ENCODE measurements at places on chromosomes 4 and X.

GRCh38 chrX:39692796-39693195 lies 405.0 kb downstream of the BCOR start:
- DNase-seq = no peak

DNA sequence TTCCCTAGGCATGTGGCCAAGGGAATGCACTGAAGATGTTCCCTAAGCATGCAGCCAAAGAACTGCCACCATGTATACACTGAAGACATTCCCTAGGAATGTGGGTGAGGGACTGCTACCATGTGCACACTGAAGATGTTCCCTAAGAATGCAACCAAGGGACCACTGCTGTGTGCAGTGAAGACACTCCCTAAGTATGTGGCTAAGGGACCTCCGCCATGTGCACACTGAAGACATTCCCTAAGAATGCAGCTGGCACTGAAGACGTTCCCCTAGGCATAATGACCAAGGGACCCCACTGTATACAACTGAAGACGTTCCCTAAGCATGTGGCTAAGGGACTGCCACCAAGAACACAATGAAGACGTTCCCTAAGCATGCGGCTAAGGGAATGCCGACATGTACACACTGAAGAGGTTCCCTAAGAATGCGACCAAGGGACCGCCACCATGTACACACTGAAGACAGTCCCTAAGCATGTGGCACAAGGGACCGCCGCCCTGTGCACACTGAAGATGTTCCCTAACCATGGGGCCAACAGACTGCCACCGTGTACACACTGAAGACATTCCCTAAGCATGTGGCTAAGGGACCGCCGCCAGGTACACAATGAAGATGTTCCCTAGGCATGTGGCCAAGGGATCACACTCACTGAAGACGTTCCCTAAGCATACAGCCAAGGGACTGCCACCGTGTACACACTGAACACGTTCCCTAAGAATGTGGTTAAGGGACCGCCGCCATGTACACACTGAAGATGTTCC lies 25.6 kb downstream of the DHRSX start:
- no peak for DNase-seq

GRCh38 chr4:25628451-25628850 lies 27.2 kb upstream of the SLC34A2 start:
- DNase-seq = no peak

DNA sequence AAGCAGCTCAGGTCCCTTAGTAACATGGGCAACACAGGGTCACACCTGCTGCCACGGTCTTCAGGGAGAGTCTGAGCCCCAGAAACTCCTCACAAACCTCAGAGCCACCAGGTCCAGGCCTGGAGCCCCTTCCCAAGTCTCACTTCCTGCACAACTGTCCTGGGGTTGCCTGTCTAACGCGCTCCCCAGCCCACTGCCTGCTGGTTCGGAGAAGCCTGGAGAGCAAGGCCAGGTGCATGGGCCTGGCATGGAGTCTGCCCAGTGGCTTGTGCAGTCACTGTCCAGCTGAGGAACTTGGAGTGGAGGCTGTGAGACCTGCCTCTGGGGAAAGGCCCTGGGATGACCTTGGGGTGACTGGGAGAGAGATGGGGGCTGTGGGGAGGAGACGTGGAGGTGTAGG lies 28.0 kb downstream of the FAM53A start:
- no peak for DNase-seq

- no peak for DNase-seq
Observed at GRCh38 chr4:152938237-152938947, 2.3 kb downstream of the FHDC1 start.

DNA sequence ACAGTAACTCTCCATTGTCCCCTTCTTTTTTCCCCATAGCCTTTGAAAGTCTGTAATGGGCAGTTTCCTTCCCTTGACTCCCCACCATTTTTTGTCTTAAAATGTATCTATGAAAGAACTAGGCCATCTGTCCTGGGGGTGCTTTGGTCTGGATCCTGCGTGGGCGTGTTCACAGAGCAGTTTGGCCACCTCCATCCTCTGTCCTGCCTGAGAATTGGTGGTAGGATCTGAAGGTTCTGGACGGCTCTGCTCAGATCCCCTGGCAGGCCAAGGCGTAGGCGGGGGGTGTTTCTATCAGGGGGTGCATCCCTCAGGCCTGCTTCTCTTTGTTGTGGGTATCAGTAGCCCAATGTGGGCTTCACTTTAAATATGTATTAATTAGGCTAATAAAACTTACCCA lies 107.1 kb downstream of the FAM193A start:
- no peak for DNase-seq

GRCh38 chr4:101356928-101357327 lies 9.6 kb upstream of the PPP3CA start:
- DNase-seq = no peak

DNA sequence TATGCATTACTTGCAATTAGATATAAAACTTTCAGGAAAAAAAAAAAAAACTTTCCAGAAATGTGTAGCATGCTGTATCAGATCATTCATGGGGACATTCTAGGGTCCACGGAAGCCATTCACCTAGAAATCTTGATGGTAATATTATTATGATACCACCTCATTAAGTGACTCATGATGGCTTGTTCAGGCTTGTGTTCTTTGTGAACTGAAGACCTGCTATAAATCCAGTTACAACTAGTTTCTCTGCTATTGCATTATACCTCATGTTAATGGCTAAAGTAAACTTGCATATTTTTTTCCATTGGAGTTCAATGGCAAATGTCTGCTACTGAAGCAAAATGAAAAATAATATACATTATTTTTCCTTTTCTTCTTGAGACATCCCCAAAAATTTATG lies 35.3 kb upstream of the PTPN13 start:
- DNase-seq = no peak

GRCh38 chr4:16914208-16914607 lies 15.8 kb upstream of the LDB2 start:
- no peak for DNase-seq

DNA sequence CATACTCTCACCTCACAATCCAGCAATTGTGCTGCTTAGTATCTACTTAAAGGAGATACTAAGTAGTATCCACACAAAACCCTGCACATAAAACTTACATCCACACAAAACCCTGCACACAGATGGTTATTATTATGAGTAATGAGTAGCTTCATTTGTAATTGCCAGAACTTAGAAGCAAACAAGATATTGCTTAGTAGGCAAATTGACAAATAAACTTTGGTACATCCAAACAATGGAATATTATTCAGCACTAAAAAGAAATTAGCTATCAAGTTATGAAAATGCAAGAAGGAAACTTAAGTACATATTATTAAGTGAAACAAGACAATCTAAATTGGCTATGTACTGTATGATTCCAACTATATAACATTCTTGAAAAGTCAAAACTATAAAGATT lies 80.6 kb downstream of the NPY2R start:
- DNase-seq = no peak

DNA sequence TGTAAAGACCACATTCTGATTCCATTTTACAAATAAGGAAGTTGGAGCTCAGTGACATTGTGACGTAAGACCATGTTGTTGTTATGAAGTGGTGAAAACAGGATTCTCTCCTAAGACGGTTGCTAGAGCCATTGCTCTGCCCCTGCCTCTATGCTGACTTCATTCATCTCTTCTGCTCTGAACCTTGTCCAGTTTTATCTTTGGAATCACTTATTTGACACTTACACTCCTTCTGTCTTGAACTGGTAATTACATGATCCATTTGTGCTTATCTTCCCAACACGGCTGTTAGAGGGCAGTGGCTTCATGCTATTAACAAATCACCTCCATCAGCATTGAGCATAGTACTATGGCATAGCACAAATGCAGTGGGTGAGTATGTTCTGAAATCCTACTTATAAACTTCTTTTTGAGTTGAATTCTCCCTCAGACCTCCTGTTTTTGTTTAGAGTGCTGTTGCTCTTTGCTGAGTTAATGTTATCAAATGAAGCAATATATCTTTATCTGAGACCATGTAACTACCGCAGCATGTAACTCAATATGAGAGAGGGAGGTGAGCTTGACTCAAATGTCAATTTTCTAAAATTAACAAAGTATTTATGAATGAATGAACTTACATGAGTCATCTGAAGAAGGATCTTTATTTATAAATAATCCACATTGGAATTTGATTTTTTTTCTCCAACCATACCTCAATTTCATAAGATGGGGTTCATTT lies 177.8 kb downstream of the RASL11B start:
- DNase-seq = no peak

DNA sequence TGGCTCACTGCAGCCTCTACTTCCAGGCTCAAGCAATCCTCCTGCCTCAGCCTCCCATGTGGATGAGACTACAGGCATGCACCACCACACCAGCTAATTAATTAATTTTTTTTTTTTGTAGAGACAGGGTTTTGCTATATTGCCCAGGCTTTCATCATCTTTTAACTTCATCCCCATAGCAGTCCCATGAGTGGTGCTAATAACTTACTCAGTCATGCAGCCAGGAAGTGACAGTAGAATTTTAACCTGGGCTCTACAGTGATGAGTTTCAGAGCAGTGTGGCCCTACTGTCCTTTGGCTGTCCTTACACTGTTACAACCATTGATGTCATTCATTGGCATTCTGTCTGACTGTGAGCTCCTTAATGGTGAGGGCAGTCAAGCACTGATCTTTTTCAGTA lies 3.9 kb upstream of the OCIAD2 start:
- DNase-seq = no peak

- DNase-seq = no peak
Observed at GRCh38 chr4:159206427-159206871, 103.6 kb downstream of the RAPGEF2 start.
